ENCODE measurements at places on chromosomes 4 and X.

DNA sequence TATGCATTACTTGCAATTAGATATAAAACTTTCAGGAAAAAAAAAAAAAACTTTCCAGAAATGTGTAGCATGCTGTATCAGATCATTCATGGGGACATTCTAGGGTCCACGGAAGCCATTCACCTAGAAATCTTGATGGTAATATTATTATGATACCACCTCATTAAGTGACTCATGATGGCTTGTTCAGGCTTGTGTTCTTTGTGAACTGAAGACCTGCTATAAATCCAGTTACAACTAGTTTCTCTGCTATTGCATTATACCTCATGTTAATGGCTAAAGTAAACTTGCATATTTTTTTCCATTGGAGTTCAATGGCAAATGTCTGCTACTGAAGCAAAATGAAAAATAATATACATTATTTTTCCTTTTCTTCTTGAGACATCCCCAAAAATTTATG is 35.3 kb upstream of the PTPN13 start:
- no peak for DNase-seq

GRCh38 chrX:11504234-11504633 is 161.5 kb downstream of the ARHGAP6 start:
- no peak for DNase-seq

- no peak for DNase-seq
Measured at GRCh38 chr4:181770971-181771370, 472.2 kb upstream of the TENM3 start.

GRCh38 chrX:133475521-133475920 is 60.2 kb upstream of the GPC4 start:
- DNase-seq, result no peak

GRCh38 chr4:3436798-3437581 is 4.8 kb upstream of the HGFAC start:
- no peak for DNase-seq

GRCh38 chr4:10024303-10024702 is 3.0 kb upstream of the SLC2A9 start:
- no peak for DNase-seq

DNA sequence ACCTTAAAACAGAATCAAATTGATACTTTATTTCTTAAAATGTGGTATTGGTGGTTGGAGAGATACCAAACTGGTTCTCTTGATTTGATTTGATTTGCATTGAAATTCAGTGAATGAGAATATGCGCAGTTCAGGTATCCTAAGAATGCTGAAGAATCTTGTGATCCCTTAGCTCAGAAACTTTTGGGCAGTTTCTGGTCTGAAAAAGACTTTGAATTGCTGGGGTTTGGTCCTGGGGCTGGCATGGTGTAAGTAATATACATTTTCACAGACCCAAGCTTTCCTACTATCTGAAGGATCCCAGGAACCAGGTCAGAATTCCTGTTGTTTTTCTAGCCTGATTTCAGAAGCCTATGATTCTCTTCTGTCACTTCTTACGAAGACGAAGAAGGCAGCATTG is 6.6 kb downstream of the RAB33B start:
- no peak for DNase-seq
